Activated T-cell treated with anti-CD3 and anti-CD28 coated beads for 1 hour (primary cell): ENCODE measurements at places on chromosomes 12 and 14.

- DNase-seq: no peak
These were observed 45.7 kb upstream of the GXYLT1 start for GRCh38 chr12:42190376-42190775.

DNA sequence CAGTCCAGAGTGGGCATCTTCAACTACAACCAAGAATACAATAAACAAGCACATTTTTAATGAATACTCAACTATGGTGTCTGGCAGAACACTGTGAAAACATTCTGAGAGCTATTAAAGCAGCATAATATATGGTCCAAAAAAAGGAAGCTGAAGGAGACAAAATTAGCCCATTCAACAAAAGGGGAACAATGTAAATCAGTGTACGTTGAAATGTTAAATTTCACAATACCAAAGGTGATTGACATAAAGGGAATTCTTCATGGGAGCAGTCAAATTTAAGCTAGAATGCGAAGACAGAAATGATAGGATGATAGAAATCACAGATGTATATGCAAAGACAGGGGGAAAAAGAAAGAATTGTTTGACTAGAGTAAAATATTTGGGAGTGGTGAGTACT lies 41.3 kb upstream of the SYCP3 start:
- DNase-seq: no peak

DNA sequence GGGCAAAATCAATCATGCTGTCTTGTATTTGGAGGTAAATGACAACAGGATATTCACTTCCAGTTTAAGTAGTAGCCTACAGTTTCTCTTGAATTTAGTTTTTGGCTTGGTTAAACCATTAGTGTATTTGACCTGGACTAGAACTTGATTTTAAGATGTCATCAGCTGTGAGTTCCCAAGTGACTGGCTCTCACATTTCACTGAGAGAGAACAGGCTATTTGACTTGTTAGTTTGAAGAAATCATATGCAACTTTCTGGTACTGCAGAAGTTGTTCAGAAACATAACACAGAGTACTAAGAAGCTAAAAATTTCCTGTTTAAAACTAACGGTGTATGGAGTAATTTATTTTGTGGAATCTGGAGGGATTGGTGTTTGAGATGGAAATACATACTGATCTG lies 22.3 kb downstream of the MNAT1 start:
- DNase-seq: no peak

GRCh38 chr12:48022676-48023385 lies 18.6 kb upstream of the COL2A1 start:
- no peak for DNase-seq

- no peak for DNase-seq
These were observed 1.0 kb upstream of the ANO6 start for GRCh38 chr12:45214749-45215418.

- DNase-seq: peak; percentile 46
These were observed at the start of gene CARMIL3 for GRCh38 chr14:24051789-24052655. Gene CARMIL3, plus strand, starts transcription at chr14:24052009. Its CDS starts 145 bp downstream, at chr14:24052154.

DNA sequence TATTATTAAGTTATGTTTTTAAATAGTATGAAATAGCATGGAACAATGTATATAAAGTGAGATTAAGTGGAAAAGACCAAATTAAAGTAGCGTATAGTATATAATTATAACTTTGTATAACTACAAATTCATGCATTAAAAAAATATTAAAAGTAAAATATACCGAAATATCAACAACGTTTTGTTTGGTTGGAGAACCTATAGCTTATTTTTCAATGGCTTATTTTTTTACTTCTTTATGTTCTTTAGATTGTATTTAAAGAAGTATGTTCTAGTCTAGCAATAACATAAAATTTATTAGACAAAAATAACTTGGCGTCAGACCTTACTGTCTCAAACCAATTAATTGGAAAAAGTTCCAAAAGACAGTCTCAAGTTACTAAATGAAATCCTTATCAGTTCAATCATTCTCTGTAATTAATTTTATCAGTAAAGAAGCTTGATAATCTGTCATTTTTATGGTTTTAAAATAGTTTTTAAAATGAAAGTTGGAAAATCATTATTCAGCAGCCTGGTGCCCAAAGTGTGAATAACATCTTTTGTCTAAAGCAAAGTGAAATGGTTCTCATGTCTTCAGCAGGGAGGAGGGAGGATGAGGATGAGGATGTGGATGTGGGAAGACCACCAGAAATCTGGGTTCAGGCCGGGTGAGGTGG lies 46.7 kb downstream of the IRAK3 start:
- DNase-seq: no peak

- no peak for DNase-seq
These were observed 1.8 kb upstream of the COCH start for GRCh38 chr14:30872602-30873001.

DNA sequence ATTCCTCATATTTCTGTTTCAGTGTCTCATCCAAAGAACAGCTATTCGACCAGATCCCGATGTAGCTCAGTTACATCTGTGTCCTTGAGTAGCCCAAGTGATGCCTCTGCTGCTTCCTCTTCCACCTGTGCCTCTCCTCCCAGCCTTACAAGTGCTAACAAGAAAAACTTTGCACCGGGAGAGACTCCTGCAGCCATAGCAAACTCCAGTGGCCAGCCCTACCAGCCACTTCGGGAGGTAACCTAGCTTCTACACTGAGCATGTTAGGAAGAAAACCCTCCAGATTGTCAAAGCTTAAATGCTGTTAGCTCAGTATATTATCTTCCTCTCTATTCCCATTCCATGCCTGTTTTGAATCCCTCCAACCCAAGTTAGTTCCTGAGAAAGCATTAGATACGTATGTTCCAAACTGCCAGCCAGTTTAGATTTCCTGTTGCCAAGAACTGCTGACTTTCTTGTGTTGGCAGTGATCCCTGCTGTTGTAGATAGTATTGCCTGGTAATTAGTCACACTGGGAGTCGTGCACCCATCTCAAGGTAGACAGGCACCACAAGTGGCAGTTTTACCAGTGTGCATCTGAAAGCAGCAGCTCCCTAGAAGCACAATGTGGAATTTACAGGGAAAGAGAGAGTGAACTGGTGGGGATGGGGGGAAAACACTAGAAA lies 14.0 kb upstream of the KCNH3 start:
- no peak for DNase-seq

GRCh38 chr14:56297449-56297848 lies 179.2 kb downstream of the PELI2 start:
- no peak for DNase-seq

DNA sequence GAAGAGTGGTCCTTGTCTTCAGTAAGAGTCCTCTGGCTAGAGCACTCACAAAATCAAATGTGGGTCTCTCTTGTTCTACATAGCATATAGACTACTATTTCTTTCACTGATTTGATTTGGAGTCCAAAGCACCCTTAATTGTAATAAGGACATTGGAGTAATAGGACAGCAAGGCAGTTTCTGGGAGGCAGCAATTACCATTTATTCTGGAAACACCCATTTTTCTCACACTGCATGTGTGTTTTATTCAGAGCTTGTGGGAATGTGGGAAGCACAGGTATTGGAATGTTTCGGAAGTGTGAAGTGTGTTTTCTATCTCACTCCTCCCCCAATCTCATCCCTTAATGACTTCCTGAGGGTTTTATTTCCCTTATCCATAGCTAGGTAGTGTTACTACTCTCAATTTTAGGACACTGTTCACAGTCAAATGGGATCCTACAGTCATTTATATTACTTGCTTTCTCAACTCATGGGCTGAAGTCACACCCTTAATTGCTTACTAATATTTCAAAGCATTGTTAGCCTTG lies 20.2 kb downstream of the PCBP2 start:
- DNase-seq: no peak

- no peak for DNase-seq
These were observed at the start of gene ARHGEF25 for GRCh38 chr12:57611108-57611826. Gene ARHGEF25, plus strand, starts transcription at chr12:57611435. Its CDS starts 460 bp downstream, at chr12:57611895.

- DNase-seq: no peak
These were observed 882 bp upstream of the IL23A start for GRCh38 chr12:56337753-56338251.

DNA sequence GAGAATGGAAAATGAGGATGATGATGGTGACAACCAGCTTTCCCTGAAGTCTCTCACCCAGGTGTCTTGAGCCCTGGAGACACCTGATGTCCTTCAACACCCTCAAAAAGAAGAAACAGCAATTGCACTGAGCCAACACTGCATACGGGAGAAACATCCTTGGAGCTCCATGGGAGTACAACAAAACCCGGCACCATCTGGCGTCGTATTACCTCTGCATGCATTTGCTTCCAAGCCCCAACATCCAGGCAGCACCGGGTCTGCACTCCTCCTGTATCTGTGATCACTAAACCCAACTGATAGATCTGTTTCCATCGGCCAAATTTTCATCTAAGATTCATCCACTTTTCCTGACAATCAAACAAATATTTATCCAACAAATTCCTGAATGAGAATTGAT lies 249.9 kb downstream of the DPF3 start:
- DNase-seq: no peak

DNA sequence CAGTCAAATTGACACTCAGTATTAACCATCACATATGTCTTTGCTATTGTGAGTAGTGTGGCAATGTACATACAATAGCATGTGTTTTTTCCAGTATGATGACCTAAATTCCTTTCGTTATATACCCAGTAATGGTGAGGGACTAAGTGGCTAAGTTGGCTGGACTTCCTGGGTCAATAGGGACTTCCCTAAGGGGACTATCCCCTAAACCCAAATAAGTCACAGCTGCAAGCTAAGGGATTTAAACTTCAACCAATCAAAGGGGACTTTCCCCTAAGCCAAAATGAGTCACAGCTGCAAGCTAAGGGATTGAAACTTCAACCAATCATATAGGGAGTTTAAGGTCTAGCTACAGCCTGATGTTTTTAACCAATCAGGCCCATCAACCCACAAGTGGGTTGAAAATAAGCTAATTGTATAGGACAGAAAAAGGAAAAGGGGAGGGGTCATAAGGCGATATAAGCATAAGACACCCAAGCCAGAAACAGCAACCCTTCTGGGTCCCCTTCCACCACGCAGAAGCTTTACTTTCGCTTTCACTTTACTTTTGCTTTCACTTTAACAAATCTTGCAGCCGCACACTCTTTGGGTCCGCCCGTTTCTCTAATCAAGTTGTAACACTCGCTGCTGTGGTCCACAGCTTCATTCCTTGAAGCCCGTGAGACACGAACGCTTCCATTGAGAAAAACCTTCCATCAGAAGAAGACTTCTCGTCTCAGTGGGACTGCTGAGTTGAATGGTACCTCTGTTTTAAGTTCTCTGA lies 404.4 kb downstream of the FLRT2 start:
- peak; percentile 25 for DNase-seq

DNA sequence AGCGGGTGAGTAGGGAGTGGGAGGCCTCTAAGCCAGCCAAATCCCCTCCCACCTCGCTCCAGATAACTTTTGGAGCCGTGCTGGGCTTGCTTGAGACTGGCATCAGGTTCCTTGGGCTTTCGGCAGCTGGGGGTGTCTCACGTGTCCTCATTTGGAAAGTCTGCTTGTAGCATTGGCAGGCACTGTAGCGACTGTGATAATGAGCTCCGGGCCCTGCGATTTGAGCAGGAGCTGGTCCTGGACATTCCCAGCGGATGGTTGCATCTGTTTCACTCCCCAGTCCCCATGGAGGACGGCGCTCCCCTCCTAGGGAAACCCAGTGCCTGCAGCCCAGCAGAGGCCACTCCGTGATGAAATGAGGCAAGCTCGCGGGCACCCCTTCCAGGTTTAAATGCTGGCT lies 49.4 kb downstream of the DGLUCY start:
- no peak for DNase-seq

DNA sequence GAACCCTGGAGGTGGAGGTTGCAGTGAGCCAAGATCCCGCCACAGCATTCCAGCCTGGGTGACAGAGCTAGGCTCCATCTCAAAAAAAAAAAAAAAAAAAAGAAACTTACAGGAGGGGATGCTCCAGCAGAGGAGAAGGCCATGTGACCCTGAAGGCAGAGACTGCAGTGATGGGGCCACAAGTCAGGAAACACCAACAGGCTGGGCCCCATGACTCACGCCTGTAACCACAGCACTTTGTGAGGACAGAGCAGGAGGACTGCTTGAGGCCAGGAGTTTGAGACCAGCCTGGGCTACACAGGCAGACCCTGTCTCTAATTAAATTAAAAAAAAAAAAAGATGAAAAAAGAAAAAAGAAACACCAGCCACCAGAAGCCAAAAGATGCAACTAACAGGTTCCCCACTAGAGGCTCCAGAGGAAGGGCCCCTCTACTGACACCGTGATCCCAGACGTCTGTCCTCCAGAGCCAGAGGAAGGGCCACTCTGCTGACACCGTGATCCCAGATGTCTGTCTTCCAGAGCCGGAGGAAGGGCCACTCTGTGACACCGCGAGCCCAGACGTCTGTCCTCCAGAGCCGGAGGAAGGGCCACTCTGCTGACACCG lies 9.1 kb upstream of the GLT1D1 start:
- no peak for DNase-seq

DNA sequence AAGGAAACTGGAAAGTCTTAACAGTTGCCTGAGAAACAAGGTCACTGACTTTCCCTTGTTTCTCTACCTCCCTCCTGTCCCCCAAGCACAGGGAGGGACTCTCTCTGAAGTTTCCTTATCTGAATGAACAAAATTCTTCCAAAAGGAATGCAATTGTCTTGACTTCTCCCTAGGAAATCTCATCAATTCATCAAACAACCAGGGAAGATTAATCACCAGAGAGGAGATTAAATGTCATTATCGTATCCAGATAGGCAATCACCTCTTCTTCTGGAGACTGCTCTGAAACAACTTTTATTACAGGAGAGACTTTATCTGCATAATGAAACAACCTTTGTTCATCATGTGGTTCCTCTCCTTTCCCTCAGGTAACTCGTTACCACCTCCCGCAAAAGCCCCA lies 431.4 kb downstream of the SLC16A7 start:
- no peak for DNase-seq

DNA sequence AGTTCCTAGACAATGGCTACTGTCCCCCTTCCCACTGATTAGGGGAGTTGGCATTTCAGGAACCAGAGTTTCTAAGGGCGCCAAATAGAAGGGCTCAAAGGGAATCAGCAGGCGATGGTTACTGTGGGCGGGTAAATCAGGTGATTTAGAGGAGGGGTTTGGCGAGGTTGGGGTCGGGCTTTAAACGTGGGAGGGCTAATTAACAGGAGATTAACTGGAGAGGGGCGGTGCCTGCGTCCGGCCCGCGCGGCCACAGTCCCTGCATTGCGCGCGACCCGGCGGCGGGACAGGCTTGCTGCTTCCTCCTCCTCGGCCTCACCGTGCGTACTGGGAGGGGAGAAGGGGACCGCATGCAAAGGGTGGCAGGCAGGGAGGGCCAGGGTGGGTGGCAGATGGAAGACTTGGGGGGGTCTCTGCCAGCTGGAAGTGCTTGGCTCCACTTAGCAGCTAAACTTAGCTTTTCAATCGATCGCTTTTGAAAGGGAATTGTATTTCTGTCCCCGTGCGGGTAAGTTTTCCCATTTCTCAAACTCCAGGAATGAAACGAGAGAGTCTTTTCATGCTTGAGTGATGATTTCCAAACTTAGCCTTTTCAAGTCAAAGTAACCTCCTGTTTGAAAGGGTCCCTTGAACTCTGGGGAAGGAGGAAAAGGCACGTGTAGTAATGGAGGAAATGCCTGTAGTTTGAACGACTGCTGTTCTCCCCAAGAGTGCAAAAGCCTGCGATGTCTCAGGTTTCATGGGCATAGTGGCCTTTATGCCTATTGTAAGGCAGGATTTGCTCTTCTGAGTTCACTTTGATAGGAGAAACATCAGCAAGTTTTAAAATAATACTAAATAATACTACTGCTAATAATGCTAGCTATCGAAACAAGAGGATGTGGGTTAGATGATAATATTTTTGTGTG lies at the start of gene MGST1:
Gene MGST1, plus strand, starts transcription at position 255 of the 908 bp plus-strand sequence. CDS start 6,608 bp downstream, outside the sequence.
- DNase-seq: no peak

- no peak for DNase-seq
These were observed 15.7 kb upstream of the SLC10A1 start for GRCh38 chr14:69812711-69813110.

- no peak for DNase-seq
These were observed 4.1 kb downstream of the C12orf75 start for GRCh38 chr12:105334582-105334981.

- no peak for DNase-seq
These were observed 62.8 kb upstream of the RFLNA start for GRCh38 chr12:124231980-124232653.
